GM18507 (cell line): ENCODE measurements at places on chromosomes 2 and 18.

GRCh38 chr18:13452871-13453680 is 234.5 kb downstream of the LDLRAD4 start:
- no peak for DNase-seq

- no peak for DNase-seq
Measured at GRCh38 chr2:107584577-107584976, 242.1 kb upstream of the RGPD4 start.

- no peak for DNase-seq
Measured at GRCh38 chr2:149489452-149489851, 98.1 kb downstream of the MMADHC start.

- no peak for DNase-seq
Measured at GRCh38 chr2:203687165-203687564, 19.3 kb upstream of the CD28 start.

- no peak for DNase-seq
Measured at GRCh38 chr2:471560-471959, 183.7 kb upstream of the ALKAL2 start.

- DNase-seq, result no peak
Measured at GRCh38 chr2:102187496-102188150, 800 bp downstream of the IL1RL2 start.

DNA sequence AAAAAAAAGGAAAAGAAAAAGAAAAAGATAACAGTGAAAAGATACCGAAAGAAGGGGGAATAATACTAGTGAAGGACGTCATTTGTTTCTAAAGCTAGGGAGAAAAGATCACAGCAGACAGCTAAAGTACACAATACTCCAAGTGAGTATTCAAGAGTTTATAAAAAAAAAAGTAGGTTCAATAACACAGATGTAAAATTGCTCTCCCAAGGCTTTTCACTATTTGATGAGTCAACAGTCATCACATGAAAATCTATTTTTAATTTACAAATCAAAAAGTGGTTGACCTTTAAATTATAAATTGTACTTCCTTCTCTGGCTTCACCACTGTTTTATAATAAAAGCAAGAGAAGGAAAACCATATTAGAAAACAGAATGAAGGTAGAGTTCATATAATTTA is 144.0 kb downstream of the ZRANB3 start:
- DNase-seq, result no peak

GRCh38 chr2:28298406-28298805 is 94.3 kb upstream of the FOSL2 start:
- DNase-seq, result no peak

- no peak for DNase-seq
Measured at GRCh38 chr2:165632594-165632993, 161.5 kb downstream of the GALNT3 start.

DNA sequence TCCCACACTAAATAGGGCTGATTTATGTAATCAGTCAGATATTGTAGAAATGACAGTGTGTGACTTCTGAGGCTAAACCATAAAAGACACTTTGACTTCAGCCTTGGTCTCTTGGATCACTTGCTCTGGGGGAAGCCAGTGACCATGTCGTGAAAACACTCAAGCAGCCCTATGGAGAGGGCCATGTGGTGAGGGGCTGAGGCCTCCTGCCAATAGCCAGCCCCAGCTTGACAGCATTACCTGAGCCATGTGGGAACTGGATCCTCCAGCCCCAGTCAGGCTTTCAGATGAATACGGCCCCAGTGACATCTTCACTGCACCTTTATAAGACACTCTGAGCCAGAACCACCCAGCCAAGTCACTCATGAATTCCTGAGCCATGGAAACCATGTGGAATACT is 20.8 kb downstream of the TNS1 start:
- no peak for DNase-seq

GRCh38 chr2:192146069-192147015 is 48.4 kb downstream of the TMEFF2 start:
- DNase-seq, result no peak

GRCh38 chr2:237590272-237591140 is at the start of gene RAB17:
Gene RAB17, minus strand, starts transcription at chr2:237590734. Its CDS starts 4,580 bp downstream, at chr2:237586154.
- no peak for DNase-seq

DNA sequence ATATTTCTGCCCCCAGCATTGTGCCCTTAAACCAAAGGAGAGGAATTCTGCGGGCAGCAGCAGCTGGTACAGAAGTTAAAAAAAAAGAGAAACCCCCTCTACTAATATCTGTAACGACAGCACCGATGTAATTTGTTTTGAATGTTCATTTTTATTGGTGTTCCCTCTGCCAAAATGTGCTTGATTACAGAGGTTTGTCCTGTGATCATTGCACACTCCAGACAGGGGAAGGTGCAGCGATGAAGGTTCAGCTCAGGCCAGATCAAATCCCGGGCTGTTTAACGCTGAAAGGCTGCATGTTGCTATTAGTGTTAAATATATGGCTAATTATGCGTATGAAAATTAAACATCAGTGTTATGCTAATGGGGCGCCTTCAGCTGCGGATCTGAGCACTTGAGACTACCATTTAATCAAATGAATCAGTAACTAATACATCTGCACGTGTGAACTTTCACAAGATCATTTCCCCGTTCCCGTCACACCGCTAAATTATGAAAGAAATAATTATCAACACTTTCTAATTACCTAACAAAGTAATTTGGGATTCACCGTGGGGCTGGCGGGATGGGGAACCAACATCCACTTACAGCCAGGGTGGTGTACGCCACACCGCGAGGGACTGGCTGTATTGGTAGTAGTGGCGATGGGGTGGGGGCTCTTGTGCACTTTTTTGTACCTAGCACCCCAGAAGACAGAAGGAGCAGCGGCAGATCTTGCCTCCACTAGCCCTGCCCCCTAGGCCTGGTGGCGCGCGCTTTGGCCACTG is 1.5 kb upstream of the DLX1 start:
- no peak for DNase-seq

DNA sequence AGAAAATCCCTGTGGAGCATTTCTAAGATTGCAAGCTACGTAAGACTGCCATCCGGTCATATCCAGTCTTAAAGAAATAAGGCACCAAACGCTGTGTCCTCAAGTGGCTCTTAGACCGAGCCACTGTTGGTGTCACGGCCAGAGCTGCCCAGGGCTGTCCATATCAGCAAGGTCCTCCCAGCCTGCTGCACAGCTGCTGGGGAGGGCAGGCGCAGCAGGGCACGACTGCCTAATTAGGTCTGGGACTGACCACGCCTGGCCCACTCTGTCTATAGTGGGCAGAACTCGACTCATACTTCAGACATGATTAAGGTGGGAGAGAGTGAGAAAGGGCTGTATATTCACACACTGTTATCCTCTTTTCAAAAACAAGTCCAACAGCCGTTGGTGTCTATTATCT is 39.3 kb downstream of the EIPR1 start:
- DNase-seq, result no peak

- no peak for DNase-seq
Measured at GRCh38 chr2:128388499-128388941, 69.9 kb upstream of the HS6ST1 start.

- DNase-seq, result no peak
Measured at GRCh38 chr2:32958821-32959220, 12.1 kb downstream of the LTBP1 start.

- no peak for DNase-seq
Measured at GRCh38 chr18:79554321-79554720, 125.3 kb upstream of the CTDP1 start.

DNA sequence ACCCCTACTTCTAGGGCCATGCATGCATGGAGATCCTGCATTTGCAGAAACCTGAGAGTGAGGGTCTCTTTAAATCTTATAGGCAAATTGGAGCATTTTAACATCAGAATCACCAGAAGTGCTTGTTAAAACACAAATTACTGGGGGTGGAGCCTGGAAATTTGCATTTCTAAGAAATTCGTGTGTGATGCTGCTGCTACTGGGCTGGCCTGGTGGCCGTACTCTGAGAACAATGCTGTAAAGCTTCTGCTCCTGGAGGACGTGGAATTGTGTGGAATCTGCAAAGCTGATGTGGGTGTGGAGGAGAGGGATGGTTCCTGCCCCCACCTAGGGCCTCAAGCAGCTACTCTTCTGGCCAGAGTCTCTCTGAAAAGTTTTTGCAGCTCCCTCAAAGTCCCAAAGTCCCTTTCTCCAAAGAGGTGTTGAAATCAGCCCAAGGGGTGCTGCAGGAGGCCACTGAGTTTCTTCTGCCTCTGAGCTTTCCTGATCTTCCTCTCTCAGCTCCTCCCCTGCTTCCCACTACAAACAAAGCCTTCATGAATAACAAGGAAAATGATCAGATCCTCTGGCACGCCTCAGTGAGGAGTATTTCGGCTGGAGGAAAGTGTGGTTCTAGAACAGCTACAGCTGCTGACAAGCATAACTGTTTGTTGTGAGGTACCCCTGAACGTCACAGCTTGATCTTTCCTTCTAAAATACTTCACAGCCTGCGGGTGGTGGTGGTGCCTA is 508.3 kb downstream of the CNTNAP5 start:
- no peak for DNase-seq

GRCh38 chr2:65175894-65176530 is 46.1 kb upstream of the RAB1A start:
- DNase-seq, result no peak

- no peak for DNase-seq
Measured at GRCh38 chr2:74935975-74936391, 22.5 kb upstream of the POLE4 start.

DNA sequence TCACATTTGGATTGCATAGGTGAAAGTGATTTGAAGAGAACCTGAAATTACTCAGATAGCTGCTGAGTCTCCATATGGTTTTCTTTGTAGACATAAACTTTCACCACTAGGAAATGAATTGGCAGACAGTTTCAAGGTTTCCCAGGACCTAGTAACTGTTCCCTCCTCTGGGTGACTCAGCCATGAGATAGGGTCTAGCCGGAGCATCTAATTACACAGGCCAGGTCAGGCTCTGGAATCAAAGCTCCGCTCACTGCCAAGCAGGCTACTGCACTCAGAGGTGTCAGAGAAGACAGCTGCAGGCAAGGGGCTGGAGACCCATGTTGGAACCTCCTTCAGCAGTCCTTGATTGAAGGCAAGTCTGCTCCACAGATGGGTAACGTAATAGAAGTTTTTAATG is 429.2 kb downstream of the TNS1 start:
- no peak for DNase-seq

- DNase-seq, result no peak
Measured at GRCh38 chr2:232137356-232138147, 176.0 kb downstream of the DIS3L2 start.

DNA sequence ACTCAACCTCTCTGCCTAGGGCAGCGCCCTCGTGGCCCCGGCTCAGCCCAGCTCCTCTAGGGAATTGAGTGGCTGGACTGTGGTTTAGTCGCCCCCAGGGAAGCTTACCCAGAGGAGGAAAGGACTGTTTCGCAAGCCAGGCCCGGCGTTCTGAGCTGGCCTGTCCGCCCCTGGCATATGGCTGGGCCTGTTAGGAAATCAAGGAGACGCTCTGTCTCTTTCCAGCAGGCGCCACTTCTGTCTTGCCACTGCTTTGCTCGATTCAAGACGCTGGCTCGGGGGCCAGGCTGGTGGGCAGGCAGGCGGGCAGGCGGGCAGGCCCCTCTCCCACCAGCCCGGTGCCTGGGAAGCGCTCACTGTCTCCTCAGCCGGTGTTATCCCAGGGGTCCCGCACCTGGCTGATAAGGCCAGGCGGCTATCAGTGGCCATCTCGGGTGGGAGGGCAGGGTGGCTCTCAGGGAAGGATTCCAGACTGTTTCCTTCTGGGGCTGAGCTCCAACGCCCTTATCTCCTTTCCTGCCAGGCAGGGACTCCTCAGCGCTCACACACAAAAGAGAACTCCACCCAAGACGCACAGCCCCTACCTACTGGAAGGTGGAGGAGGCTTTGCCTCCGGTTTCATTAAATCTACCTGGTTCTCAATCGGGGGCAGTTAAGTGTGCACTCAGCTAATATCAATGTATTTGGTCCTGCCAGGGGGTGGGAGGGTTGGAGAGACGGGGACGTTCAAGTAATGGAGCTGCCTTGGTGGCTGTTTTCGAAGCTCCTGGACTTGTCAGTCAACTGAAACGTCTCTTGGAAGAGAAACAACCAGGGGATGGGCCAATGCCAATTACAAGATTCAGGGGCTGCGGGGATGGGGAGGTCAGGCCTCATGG is 109.1 kb downstream of the SMAD7 start:
- DNase-seq, result no peak

GRCh38 chr2:239762655-239763269 is 262.4 kb downstream of the NDUFA10 start:
- no peak for DNase-seq
